ENCODE measurements at places on chromosomes 7 and 10.

- DNase-seq, result no peak
- no peaks in the 10 kb centered on the region for H3K27me3 ChIP-seq
- no peaks in the 10 kb centered on the region for H3K36me3 ChIP-seq
- no peaks in the 10 kb centered on the region for H3K4me1 ChIP-seq
- H3K4me3 ChIP-seq, result no peak overlapping the region
These were observed 357.1 kb downstream of the TCERG1L start for GRCh38 chr10:130954326-130954905.

DNA sequence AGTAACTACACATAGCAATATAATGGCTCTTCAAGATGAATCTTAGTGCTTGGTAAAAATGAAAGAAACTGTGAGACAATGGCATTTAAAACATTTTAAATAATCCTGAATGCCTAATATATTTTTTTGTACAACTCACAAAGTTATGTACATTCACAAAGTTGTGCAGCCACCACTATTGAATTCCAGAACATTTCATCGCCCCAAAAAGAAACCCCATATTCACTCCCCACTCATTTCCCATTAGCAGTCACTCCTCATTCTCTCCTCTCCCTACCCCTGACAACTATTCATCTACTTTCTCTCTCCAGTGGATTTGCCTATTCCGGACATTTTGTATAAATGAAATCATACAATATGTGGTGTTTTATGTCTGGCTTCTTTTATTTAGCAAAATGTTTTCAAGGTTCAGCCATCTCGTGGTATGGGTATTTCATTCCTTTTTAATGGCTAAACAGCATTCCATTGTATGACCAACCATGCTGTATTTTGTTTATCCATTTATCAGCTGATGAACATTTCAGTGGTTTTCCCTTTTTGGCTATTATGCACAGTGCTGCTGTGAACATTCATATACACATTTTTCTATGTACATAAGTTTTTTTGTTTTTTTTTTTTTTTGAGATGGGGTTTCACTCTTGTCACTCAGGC lies 34.7 kb downstream of the ENTPD7 start:
- H3K27me3 ChIP-seq, result no peaks in the 10 kb centered on the region
- H3K27ac ChIP-seq, result no peak overlapping the region
- peaks cover 24% of the 10 kb centered on the region for H3K36me3 ChIP-seq

DNA sequence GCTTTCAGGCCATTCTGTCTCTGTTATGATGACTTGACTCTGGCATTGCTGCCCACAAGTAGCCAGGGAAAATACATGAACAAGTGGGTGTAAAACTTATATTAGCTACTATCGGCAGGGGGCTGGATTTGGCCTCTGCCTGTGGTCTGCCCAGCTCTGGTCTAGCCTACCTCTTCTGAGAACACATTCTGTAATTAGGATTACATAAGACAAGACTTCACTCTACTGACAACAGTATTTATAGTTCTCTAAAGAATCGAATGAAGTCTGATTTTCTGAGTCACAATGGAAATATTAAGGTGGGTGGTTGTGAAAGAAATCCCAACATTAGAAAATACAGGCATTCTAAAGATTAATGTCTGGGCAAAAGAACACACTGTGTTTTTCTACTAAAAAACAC lies 55.5 kb downstream of the DLD start:
- peaks cover 2% of the 10 kb centered on the region for H3K4me1 ChIP-seq
- no peak overlapping the region for H3K27ac ChIP-seq
- H3K4me3 ChIP-seq, result no peak overlapping the region
- H3K36me3 ChIP-seq, result peaks cover 37% of the 10 kb centered on the region
- no peak for DNase-seq
- no peaks in the 10 kb centered on the region for H3K27me3 ChIP-seq

DNA sequence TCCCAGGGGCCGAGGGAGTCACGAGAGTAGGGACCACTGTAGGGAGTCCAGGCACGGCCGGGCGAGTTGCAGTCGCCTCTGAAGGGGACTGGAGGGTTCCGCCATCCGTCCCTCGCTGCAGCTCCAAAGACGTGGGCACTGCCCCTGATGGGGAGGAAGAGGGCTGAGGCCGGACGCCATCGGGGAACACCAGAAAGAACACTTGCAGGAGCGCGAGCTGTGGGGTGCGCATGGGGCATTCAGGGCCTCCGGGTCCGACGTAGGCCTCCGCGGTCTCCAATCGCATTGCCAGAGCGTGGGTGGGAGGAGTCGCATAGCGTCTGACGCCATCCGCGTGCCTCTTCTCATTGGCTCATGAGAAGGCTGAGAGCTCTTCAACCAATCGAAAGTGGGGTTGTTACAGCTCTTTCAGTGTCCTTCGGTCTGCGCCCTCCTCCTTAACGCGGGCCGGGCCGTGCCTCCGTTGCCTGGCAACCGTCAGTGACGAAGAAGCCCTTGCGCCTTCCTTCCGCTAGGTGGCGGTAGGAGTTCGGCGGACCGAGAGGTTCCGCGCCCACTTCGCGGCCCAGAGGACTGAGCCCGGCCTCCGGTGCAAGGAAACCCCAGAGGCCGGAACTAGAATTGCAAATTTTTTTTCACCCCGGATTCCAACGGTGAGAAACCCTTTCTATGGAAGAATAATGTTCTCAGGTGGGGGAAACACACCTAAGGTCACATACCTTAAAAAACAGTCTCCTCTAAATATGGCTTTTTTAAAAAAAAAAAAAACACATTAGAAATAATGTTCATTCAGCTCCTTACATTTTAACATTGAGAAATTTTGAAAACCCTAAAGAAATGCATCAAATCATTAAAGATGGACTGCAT lies at the start of gene TCTN3:
Gene TCTN3 (minus strand): TSS at position 260 of the 867 bp plus-strand sequence. CDS start 28 bp downstream, at position 232.
- H3K27ac ChIP-seq, result peak within 1 kb of the TSS; percentile 62
- H3K4me1 ChIP-seq, result no peaks in the 10 kb centered on the region
- H3K27me3 ChIP-seq, result no peaks in the 10 kb centered on the region
- DNase-seq, result peak; percentile 100
- peak within 1 kb of the TSS; percentile 95 for H3K4me3 ChIP-seq

DNA sequence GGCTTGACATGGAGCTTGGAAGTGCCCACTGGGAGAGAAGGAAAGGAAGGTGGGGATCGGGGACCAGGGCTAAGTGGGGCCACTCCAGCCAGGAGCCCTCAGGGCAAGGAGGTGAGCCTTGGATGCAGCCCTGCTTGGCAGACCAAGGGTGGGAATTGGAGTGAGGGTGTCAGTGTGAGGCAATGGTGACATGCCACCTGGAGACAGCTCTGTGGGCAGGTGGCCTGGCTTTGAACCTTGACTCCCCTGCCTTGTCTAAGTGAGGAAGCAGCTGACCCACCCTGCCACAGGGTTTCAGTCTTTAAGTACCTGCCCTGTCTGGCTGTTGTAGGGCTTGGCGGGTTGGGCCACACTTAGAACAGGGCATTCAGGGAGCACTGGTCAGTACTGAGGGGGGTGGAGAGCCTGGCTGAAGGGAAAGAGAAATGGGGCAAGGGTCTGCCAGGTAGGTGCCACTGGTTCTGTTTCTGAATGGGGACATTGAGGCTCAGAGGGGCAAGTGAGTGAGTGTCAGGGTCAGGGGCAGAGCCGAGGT lies 4.8 kb downstream of the RAMP3 start:
- H3K4me1 ChIP-seq, result no peaks in the 10 kb centered on the region
- H3K27ac ChIP-seq, result no peak overlapping the region
- H3K36me3 ChIP-seq, result no peaks in the 10 kb centered on the region
- no peak overlapping the region for H3K4me3 ChIP-seq

- no peak for DNase-seq
- H3K27ac ChIP-seq, result no peak overlapping the region
- no peaks in the 10 kb centered on the region for H3K4me1 ChIP-seq
- no peak overlapping the region for H3K4me3 ChIP-seq
- no peaks in the 10 kb centered on the region for H3K27me3 ChIP-seq
- H3K36me3 ChIP-seq, result no peaks in the 10 kb centered on the region
These were observed 26.1 kb downstream of the OGDHL start for GRCh38 chr10:49735848-49736563.
